Activated CD4-positive, alpha-beta T cell treated with anti-CD3 and anti-CD28 coated beads, Interleukin-2, amount 10 ng/mL, durations not matched to agents 7 days and 5 days (primary cell): ENCODE measurements at places on chromosomes 11 and 22.

GRCh38 chr11:90453525-90453924 lies 230.7 kb upstream of the CHORDC1 start:
- no peak for DNase-seq

- no peak for DNase-seq
Observed at GRCh38 chr11:107017104-107017432, 1.2 kb downstream of the GUCY1A2 start.

- DNase-seq: no peak
Observed at GRCh38 chr11:33557201-33557600, 143.4 kb downstream of the C11orf91 start.

- DNase-seq: no peak
Observed at GRCh38 chr11:78535027-78535426, 39.6 kb downstream of the NARS2 start.

- no peak for DNase-seq
Observed at GRCh38 chr11:10211470-10211869, 82.5 kb downstream of the SBF2 start.

DNA sequence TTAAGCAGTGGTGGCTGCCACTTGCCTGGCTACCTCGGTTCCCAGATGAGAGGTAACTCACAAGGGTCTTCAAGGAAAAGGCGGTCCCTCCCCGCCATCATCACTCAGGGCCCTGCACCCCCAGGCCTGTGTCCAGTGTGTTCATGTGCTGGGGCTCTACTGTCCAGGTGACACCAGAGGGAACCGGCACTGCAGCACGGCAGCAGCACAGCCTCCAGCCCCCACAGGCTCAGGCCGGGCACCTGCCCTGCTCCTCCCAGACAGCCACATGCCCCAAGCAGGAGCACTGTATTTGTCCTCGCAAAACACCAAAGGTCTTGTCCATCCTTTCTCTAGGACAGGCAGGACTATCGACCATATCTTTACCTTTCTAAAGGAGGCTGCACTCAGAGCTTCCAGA lies 982.1 kb downstream of the NTM start:
- DNase-seq: no peak

GRCh38 chr11:60119710-60120109 lies 31.2 kb downstream of the MS4A2 start:
- DNase-seq: no peak

- no peak for DNase-seq
Observed at GRCh38 chr11:57368845-57369232, 12.1 kb downstream of the PRG3 start.
